Omental fat pad (tissue), 4 donors: ENCODE measurements at places on chromosomes 4 and X.

GRCh38 chr4:112492321-112492720 lies 23.7 kb downstream of the NEUROG2 start:
- no peak for DNase-seq

GRCh38 chrX:132497432-132497831 lies 8.6 kb upstream of the MBNL3 start:
- no peak for DNase-seq

- no peak for DNase-seq
These were observed 117.9 kb upstream of the HS3ST1 start for GRCh38 chr4:11546391-11547175.

- no peak for DNase-seq
These were observed 36.7 kb downstream of the NDST4 start for GRCh38 chr4:115076691-115077090.

- DNase-seq: no peak
These were observed 54.2 kb downstream of the CASP6 start for GRCh38 chr4:109648997-109649575.

DNA sequence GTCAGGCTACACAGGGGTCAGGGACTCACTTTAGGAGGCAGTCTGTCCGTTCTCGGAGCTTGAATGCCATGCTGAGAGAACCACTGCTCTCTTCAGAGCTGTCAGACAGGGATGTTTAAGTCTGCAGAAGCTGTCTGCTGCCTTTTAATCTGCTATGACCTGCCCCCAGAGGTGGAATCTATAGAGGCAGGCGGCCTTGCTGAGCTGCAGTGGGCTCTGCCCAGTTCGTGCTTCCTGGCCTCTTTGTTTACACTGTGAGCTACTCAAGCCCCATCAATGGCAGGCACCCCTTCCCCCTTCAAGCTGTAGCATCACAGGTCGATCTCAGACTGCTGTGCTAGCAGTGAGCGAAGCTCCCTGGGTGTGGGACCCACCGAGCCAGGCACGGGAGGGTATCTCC lies 31.5 kb upstream of the UNC5C start:
- no peak for DNase-seq

- DNase-seq: no peak
These were observed 183.0 kb upstream of the NOCT start for GRCh38 chr4:138832563-138832962.

GRCh38 chr4:158315706-158316105 lies 105.4 kb downstream of the TMEM144 start:
- DNase-seq: no peak

GRCh38 chrX:13676885-13677284 lies 12.0 kb upstream of the RAB9A start:
- no peak for DNase-seq

GRCh38 chrX:45479835-45480422 lies 279.3 kb upstream of the DIPK2B start:
- DNase-seq: no peak

DNA sequence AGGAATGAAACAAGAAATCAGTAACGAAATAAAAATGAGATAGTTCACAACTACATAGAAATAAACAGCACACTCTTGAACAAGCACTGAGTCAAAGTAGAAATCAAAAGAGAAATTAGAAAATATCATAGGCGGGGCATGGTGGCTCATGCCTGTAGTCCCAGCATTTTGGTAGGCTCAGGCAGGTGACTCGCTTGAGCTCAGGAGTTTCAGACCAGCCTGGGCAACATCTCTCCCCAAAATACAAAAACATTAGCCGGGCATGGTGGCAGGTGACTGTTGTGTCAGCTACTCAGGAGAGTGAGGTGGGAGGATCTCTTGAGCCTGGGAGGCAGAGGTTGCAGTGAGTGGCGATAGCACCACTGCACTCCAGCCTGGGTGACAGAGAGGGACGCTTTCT lies 714.4 kb downstream of the GLUD2 start:
- DNase-seq: no peak

- no peak for DNase-seq
These were observed 29.9 kb downstream of the CLRN2 start for GRCh38 chr4:17544831-17545234.

DNA sequence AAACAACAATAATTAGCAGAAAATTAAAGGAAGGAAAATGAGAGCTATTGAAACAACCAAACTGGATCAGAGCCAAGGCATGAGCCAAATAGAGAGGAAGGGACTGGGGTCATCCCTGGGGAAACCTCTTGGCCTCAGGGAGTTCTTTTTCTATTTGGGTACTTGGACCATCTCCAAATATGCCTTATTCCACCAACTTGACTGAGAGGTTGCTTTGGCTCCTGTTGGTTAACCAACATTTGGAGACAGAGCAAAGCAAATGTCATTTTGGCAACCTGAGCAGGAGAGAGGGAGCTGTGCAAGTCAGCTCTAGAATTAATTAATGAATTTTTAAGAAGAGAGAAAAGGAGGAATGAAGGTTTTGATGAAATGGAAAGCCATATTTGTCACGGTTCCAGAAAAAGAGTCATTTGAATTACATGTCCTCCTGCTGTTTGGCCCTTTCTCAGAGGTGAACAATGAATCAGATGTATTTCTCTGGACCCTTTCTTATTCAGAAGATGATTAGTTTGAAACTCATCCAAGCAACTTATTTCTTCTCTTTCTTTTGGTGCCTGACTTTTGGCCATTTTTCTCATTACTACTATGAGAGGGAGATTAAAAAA lies 119.1 kb downstream of the CNKSR2 start:
- no peak for DNase-seq
